ENCODE measurements at places on chromosomes 13 and 19.

DNA sequence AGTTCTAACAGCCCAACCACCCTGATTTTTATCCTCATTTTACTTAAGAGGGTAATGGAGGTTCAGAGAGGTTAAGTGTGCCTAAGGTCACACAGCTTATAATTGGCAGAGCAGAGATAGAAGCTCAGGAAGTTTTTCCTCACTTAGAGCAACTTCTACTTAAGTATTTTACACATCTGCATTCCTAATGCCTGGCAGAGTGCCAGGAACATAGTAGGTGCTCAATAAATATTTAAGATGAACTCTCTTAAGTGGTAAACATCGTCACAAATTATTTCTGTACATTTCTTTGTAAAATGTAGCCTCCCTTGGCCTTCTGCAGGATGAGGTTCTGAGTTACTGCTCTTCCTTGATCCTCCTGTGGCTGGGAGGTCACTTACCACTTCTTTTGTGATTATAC, 14.7 kb downstream of the FARP1 start:
- no peak for DNase-seq

DNA sequence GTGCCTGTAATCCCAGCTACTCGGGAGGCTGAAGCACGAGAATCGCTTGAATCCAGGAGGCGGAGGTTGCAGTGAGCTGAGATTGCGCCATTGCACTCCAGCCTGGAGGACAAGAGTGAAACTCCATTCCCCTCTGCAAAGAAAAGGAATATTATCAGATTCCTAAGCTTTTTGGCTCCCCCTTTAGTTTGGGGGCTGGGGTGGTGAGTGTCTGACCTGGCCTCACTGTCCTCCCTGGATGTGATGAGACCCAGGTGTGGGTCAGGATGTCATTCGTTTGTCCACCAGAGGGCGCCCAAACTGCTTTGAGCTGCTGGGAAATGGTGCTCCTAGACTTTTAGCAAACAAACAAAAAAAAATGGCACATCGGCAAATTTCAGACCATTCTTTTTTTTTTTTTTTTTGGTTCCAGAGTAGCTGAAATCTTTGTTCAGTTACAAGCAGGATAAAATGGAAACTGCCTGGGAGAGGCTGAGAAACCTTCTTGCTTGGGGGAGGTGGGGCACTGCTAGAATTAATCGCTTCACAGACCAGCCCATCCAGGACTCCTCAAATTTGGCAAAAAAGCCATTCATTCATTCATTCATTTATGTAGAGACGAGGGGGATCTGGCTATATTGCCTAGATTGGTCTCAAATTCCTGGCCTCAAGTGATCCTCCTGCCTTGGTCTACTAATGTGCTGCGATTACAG, 29.4 kb downstream of the SPC24 start:
- DNase-seq, result peak; percentile 22

DNA sequence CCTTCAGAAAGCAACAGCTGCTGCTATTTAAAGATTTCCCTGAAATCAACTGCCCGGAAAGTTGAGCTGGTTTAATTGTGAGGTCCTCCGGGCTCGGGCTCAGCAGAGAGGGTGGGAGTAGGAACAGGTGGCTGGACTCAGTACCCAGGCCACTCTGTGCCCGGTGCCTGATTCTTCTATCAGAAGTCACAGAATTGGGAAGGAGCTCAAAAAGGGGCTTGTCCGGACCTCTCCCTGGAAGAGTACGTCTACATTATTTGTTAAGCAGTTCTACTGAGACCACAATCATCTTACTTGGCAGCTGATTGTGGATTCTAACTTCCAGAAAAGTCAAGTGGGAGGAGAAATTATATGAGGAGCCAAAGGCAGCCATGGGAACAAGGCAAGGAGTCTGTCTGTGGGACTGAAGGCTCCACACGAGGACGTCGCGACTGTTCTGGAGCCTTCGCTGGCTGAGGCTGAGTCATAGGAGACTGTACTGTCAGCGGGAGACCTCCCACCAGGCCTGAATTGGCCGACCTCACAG, 91.7 kb upstream of the ANKRD10 start:
- DNase-seq, result peak; percentile 1

- no peak for DNase-seq
Measured at GRCh38 chr13:57946361-57946760, 314.8 kb downstream of the PCDH17 start.

- no peak for DNase-seq
Measured at GRCh38 chr13:80840316-80840976, 499.5 kb upstream of the SPRY2 start.

DNA sequence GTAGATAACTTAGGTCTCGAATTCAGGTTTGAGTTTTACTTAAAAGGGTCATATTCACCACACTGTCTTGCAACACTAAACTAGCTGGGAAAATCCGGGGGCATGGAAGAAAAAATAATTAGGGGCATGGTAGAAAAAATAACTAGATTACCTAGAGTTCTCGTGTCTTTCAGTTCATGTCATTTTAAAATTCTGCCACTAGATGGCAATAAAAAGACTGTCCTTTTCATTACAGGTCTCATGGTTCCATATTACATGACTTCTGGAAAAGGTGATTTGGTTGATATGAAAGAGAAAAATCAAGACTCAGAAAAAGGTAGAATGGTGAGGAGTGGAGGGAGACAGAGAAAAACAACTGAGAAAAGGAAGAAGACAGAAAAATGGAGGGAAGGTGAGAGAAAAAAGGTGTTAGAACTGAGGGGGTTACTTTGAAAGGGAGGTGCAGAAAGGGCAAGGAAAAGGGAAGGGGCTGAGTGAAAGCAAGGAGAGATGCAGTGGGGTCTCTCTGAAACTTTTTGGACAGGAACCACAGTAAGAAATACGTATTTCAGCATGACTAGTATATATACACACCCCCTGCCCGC, 299.0 kb downstream of the KLF12 start:
- DNase-seq, result peak; percentile 7

- no peak for DNase-seq
Measured at GRCh38 chr13:44768775-44769581, 192.8 kb upstream of the TSC22D1 start.

- DNase-seq, result no peak
Measured at GRCh38 chr19:46381756-46382345, 31.5 kb downstream of the CCDC8 start.

GRCh38 chr19:12664406-12665280, 1.9 kb downstream of the MAN2B1 start:
- DNase-seq, result no peak

- no peak for DNase-seq
Measured at GRCh38 chr13:20848203-20848602, 54.3 kb downstream of the XPO4 start.

GRCh38 chr19:16293118-16294091, 31.2 kb upstream of the KLF2 start:
- DNase-seq, result peak; percentile 9

DNA sequence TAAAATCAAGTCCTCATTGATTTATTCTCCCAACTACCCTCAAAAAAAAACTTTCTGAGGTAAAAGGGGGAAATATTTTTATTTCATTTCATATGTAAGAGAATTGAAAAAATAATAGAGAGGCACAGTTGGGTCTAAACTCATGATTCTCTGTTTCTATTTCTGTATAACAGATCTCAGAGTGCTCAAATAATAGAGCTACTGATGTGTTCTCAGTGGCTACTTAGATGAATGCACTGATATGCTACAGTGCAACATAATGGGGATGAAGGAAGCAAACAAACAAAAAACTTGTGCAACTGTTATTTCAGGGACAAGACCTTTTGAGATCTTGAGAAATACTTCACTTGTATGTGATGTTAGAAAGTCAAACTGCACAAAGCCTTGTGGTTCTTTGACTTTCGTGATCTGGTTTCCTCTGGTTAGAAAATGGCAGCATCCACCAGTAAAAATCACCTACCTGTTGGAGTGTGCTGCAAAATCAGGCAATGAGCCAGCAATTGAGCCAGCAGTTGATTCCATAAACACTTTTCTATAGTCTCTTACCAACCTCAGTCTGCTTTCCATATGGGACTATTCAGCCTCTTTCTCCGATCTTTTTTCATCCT, 9.7 kb upstream of the DACH1 start:
- DNase-seq, result no peak

DNA sequence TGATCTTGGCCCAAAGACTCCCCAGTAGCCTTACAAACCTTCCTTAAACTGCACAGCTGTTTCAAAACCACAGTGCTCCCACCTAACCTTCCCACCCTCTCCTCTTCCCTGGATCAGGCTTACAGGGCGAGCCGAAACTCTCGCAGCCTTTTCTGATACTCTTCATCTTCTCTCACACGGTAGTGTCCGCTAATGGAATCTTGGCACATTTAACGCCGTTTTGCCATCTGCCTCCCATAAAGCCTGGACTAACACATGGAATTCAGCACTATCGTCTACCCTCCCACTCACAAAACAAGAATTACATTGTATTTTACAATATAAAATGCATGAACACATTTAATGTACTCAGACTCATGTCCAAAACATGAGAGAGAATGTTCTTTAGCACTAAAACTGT, 135.9 kb downstream of the RAP2A start:
- DNase-seq, result peak; percentile 2

GRCh38 chr13:100234524-100235136, 145.7 kb downstream of the PCCA start:
- DNase-seq, result no peak

DNA sequence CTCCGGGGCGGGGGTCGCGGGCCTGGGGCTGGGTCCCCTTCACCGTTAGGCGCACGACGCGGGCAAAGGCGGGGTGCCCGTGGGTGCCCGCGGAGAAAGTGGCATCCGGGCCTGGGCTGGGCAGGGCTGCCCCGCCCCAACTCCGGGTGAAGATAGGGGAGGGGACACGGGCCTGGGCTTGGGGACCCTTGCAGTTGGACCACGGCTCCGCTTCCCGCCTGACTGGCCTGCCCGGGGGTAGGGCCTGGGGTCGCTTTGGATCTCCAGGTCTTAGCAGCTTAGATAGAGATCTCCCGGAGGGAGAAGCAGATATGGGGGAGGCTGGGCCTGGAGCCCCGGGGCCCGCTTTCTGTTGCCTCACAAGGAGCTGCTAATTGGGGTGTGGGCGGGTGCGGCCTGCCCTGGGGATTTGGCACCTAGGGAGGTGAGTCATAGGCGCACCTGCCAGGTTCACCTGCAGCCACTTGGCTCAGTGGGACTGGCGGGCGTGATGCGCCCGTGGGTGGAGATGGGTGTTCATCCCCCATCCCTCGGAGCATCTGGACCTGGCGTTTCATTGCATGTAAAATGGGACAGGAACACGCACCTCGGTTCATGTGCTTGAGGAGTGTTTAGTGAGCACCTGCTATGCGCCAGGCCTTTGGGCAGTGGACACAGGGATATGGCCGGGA, 585 bp downstream of the MAP1S start:
- DNase-seq, result no peak

- no peak for DNase-seq
Measured at GRCh38 chr13:93927431-93927830, 552.1 kb downstream of the DCT start.

DNA sequence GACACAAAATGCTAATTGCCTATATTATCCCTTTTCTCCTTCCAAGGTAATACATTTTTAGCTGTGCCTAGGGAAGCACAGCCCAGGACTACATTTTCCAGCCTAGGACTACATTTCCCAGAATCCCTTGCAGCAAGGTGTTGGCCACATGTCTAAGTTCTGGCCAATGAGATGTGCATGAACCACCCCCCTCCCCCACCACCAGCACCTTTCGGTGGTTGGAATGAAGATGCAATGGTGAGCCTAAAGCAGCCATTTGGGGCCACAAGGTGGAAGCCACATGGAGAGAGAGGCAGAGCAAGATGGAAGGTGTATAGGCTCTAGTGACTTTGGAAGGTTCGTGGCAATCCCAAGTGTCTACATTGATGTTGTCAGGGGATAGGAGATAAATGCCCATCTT, 16.2 kb downstream of the UNC13A start:
- DNase-seq, result no peak

GRCh38 chr19:44987148-44987675, 14.1 kb upstream of the RELB start:
- no peak for DNase-seq

- peak; percentile 84 for DNase-seq
Measured at GRCh38 chr19:27793128-27793643, 1419.8 kb downstream of the UQCRFS1 start.

GRCh38 chr13:109781384-109782065, 4.9 kb downstream of the IRS2 start:
- DNase-seq, result no peak

GRCh38 chr13:25882466-25883357, 169.1 kb downstream of the SHISA2 start:
- no peak for DNase-seq

DNA sequence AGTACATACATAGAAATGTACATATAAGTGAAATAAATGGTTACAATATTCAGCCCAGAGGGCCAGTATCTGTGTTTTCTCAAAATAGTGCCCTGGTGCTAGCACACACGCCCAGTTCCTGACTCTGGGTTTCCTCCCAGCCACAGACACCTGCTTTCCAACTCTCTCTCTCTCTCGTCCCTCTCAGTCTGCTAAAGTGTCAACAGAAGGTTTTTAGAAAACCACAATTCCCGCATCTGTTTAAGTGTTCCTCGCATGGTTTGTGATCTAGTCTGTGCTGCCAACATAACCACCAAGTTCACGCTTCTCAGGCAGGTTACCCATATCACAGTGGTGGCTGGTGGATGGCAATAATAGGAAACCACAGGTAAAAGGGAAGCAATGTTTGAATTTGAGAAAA, 17.8 kb upstream of the UPF3A start:
- no peak for DNase-seq

DNA sequence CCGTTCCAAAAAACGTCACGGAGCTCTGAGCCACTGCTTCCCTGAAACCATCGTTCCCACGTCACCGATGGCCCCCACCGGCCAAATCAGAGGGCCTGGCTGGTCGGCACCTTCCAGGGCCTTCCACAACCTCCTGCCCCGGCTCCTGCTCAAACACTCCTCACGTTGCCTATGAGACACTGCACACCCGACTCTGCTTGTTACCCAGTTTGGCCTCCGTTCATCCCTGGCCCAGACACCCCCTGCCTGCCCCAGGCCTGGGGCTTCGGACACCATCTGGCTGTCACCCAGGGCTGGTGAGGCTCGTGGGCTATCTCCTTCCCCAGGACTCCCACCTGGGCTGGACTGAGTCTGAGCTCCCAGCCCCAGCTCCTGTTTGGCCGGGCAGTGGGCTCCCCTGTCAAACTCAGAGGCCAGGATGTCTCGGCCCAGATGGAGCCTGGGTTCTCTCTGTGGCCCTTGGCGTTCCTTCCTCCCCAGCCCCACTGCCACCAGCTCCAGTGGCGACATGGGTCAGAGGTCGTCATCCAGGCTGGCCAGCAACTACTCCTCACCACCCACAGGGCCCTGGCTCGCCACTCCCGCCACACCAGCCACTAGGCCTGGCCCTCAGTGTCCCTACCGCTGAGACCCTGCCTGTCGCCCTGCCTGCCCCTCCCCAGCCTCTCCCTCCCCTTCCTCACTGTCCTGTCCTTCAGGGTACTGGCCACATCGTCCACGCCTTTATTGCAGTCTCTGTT, 17.7 kb downstream of the CERS1 start:
- DNase-seq, result no peak

DNA sequence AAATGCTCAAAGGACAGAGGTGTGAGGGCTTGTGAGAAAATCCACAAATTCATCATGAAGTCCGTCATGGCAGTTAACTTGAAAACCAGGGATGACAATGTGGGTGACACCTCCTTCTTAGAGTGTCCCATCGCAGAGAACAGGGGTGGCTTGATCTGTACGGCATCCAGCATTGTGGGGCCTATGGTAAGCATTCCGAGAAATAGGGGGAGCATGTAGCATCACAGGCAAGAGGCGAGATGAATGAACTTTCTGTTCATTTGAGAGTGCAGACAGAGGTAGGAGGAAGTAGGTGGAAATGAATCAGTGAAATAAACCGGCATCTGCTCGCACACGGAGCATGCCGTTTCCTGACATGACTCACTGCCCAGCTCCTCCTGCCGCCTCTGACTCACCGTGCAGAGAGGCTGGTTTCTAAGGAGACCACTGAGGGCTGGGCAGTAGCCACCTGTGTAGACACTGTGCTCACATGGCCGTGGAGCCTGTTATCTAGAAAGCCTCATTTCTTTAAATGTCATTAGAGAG, 339.0 kb downstream of the RFC3 start:
- DNase-seq, result peak; percentile 62

All from DMS 273 treated with DMSO at 0.1 percent for 48 hours (cell line).